ENCODE measurements at places on chromosomes 5 and 9. TPM values are rescaled to one million over a fixed set of nuclear protein-coding genes. Genes with fewer than 3 reads are reported as not detected.

The PHF24 gene
- 0.08 TPM for total RNA-seq

- no peak for DNase-seq
These were observed 39.6 kb downstream of the RGS3 start for GRCh38 chr9:113503131-113503541.

GRCh38 chr5:10338686-10339057, 14.8 kb upstream of the MARCHF6 start:
- DNase-seq: no peak

GRCh38 chr9:113542741-113543140, 79.2 kb downstream of the RGS3 start:
- no peak for DNase-seq

DNA sequence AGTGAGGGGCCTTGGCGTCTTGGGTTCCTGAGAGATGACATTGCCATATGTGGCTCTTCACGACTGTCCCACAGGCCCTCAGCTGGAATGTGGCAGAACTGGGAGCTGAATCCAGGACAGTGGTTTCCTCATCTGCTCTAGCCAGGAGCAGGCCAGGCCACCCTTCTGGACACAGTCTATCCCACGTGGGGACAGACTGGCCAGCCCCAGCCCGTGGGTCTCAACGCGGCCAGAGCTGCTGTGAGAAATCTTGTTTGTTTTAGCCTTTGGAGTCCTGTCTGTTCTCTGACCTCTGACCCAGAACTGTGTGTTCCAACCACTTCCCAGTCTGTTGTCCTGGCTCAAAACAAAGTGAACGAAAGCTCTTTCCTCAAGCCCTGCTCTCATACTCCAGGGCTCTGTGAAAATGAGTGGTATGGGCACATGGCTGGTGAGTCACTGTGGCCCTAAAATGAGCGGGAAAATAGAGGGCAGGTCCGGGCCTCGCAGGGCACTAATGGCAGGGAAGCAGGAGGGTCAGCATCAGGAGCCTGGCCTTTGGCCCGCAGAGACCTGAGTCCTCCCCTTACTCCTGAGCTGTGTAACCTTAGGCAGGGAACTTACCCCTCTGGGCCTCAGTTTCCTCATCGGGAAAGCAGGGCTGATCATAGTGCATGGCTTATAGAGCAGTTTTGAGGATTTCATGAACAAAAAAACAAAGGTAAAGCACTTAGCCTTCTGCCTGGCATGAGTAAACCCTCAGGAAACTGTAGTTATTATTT, 34.8 kb upstream of the GLRX start:
- DNase-seq: no peak

DNA sequence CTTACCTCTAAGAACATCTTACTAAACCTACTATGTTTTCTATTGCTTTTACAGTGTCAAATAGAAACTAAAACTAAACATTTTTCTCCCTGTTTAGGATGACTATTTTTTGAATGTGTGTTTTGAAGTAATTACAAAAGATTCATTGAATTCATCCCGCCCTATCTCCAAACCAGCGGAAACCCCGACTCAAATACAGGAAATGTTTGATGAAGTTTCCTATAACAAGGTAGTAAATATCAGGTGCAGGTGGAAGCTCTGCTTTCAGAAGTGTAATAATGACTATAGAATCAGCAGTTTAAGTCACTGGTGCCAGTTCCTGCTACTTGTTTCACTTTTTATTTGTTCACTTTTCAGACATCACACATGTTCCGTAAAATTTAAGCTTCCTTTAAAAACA, 20.0 kb downstream of the ERAP2 start:
- peak; percentile 27 for DNase-seq

The SPATA9 gene
- total RNA-seq: not detected

DNA sequence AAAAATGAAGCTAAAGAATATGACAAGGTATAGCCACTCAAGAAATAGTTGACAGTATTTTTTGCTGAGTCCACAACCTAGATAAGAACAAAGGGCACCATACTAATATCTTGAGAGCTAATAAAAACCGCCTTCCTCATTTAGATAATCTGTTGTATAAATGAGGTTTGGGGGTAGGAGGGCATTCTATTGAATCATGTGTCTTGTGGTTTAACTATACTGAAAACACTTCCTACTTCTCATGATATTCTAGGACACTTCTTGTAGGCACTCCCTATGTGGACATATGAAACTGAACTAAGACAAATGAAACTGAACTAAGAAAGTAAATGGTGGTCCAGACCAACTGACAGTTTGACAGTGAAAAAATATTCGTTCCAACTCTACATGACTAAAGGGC, 1268.5 kb upstream of the C9orf72 start:
- no peak for DNase-seq

The ZNF454 gene
- total RNA-seq: not detected

- DNase-seq: no peak
These were observed 1696.9 kb upstream of the WWC1 start for GRCh38 chr5:166594567-166594966.

The HSPB3 gene
- total RNA-seq: not detected

GRCh38 chr5:172832383-172833315, 1.4 kb upstream of the ERGIC1 start:
- DNase-seq: no peak

- no peak for DNase-seq
These were observed 79.2 kb downstream of the DPYSL3 start for GRCh38 chr5:147430628-147431027.

DNA sequence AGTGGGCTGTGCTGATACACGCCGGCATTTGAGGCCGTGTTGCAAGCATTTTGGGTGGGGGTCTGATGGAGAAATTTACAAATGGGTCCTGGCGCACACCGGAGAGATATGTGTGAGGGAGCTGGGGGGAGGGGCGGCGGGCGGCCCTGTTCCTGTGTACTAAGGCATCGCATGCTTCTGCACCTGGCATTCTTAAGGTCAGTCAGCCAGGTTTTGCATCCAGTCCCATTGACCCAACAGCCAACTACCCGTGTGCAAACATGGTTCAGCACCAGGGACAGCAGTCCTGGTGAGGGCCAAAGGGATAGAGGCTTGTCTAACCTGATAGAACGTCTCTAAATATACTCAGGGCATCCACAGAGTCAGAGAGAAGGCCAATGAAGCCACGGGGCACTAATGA, 839 bp downstream of the GABRG2 start:
- no peak for DNase-seq

The RNF208 gene
- 9.3 TPM for total RNA-seq

The ASS1 gene
- total RNA-seq: 2.9 TPM

- DNase-seq: no peak
These were observed 369.5 kb downstream of the PRELID2 start for GRCh38 chr5:145465474-145466263.

DNA sequence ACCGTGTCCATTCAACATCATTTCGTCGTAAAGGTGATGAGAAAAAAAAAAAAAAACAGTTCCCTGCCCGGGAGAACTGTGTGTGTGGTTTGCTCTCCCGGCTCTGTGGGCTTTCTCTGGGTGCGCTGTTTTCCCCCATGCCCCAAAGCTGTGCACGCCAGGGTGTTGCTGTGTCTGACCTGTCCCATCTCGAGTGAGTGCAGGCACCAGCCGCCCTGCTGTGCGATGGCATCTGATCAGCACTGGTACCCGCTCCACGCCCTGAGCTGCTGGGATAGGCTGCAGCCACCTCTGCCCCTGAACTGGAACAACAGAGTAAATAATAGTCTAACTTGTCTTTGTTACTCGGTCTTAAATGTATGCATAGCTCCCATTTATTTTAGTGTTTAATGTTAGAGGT, 33.3 kb downstream of the CEP72 start:
- DNase-seq: no peak

DNA sequence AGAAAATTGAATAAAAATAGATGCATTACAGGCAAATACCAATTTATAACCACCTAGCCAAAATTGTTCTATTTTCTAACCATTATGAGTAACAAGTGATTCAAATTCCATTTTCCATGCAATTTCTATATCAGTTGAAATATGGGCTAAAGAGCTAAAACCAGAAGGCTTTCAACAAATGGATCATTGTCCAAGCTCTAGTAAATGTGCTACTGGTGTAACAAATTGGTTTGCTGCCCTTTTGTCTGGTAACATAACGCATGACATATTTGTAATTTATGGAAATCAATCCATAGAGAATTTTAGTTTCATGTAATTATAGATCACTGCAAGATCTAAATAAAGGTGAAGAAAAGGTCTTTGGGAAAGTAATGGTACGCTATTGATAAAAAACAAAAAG, 708.0 kb upstream of the GRAMD2B start:
- no peak for DNase-seq

DNA sequence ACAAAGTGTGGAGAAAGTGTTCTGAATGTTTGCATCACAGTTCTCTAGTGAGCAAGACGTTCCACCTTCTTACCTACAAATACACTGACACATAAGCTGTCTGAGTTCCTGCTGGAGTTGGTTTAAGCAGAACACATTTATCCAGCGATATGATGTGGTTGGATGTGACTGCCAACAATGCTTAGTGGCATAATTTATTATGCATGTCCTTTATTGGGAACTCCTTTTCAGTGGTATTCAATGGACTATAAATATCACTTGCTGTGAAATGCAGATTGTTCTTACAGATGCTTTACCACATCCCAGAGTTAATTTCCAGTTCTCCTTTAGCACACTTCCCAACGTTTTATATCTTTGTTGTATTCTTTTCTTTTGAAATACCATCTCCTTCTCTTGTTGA, 222.2 kb downstream of the LURAP1L start:
- no peak for DNase-seq
